ENCODE measurements at places on chromosomes 7 and 10.

DNA sequence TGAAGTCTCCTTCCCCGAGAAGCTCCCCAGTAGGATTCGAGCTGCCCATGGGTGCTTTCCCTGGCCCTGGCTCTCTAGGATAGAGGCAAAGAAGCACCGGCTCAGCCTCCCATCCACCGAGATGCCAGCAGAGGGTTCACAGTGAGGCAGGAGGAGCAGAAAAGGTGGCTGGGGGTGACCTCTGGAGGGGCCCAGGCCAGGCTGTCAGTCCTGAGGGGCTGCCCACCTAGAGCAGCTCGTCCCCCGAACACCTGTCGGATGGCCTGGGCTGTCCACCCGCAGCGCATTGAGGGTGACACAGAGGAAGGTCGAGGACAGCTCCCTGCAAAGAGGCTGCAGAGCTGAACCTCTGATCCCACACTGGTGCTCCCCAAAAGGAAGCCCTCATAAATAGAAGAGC lies 167.2 kb upstream of the PPP2R2D start:
- no peak for DNase-seq

- no peak for DNase-seq
These were observed 41.9 kb downstream of the ADAMTS14 start for GRCh38 chr10:70714245-70714644.

GRCh38 chr10:15168291-15168785 lies at the start of gene NMT2:
TSS of gene NMT2 (minus strand) at chr10:15168693. CDS start at chr10:15168612, 81 bp downstream.
- DNase-seq: no peak

- DNase-seq: no peak
These were observed 87.2 kb upstream of the PLPP4 start for GRCh38 chr10:120369856-120370276.

DNA sequence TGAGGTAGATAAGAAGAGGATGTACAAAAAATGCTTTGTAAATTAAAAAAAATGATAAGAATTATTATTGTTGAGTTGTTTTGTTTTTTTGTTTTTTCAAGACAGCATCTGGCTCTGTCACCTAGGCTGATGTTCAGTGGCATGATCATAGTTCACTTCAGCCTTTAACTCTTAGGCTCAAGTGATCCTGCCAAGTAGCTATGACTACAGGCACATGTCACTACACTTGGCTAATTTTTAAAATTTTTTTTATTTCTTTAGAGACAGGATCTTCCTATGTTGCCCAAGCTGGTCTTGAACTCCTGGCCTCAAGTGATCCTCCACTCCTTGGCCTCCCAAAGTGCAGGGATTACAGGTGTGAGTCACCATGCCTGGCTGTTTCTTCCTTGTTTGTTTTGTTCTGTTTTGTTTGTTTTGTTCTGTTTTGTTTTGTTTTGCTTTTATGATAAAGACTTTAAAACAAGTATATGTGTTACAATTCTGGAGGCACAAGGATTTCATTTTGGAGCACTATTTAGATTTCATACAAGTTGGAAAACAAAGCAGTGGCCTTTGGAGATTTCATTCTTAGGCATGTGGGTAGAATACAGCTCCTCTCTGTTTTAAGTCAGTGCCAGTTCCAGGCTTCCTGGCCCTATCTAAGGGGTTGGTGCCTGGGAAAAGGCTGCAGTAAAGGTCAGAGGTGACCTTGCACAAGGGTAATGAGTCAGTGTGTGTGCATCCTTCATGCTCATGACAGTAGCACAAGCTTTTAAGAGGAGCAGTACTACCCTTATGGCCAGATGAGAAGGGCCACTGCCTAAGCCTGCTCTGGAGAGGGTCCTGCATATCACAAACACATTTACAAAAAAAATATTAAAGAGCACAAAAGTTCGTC lies 17.9 kb downstream of the FGFBP3 start:
- no peak for DNase-seq

DNA sequence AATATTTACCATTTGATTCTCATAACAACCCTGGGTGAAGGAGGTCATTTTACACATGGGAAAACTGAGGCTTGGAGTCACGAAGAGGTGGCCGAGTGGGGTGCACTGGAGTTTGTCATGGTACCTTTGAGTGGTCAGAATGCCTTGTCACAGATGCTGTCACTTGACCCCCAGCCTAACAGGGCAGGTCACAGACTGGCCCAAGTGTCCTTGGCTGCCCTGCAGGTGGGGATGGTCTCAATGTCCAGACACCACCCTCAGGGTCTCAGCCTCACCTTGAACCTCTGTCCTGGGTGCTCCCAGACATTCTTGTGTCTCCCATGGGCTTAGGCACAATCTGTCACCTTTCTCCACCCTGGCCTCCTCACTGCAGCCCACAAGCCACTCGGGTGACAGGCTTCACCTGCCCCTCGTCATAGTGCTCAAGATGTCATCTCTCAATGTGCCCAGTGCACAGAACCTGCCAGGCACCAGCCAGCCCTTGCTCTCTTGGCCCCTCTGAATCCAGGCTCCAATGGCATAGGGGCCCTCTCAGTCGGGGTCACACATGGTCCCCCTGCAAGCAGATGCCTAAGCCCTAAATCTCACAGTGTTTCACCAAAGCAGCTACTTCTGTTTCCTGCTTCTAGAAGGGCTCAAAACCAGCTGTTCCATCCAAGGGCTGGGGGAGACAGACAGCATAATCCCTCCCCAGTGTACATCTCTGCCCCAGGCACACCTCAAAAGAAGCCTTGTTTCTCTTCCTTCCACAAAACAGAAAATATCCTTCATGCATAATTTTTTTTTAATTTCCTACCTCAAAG lies 76.8 kb upstream of the NANOS1 start:
- no peak for DNase-seq

- DNase-seq: no peak
These were observed at the start of gene SGCE for GRCh38 chr7:94655848-94656657. TSS of gene SGCE (minus strand) at chr7:94656133. CDS start at chr7:94656098, 35 bp downstream.

- DNase-seq: no peak
These were observed 1.8 kb downstream of the GNG11 start for GRCh38 chr7:93923296-93923695.

- DNase-seq: no peak
These were observed 173.1 kb downstream of the ITGA8 start for GRCh38 chr10:15546606-15547005.

DNA sequence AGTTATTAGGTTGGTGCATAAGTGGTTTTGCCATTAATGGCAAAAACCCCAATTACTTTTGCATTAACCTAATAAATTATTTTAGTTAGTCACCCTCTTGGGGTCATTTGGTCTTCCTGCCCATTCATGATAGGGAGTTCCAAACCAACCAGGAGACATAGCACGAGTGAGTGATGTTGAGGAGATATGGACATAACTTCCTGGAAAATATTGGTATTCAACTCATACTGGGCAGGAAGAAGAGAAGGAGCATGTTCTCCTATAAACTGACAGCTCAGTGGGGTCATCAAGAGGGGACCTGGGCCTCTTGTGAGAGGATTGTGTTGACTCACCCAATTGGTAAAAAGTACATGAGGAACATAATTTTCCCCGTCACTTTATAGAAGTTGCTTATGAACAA lies 23.7 kb downstream of the SPAG6 start:
- DNase-seq: no peak

GRCh38 chr10:119165171-119166117 lies at the start of gene SFXN4:
TSS of gene SFXN4 (minus strand) at chr10:119165714. CDS start at chr10:119165647, 67 bp downstream.
- peak; percentile 72 for DNase-seq

DNA sequence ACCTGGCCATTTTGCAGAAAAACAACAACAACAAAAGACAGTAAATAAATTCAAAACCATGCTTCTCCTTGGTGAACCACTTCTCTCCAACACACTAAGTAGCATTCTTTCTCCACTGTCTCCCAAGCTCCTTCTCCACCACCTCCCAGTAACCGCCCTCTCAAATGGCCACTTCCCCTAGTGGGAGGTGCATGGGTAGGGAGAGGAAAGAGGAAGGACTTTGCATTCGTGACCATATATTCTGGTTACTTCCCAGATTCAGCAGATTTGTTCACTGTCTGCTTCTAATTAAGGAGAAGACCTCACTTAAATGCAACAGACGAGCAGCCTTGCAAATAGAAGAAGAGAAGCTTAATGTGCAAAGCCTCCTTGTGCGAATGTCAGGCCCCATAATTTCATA lies 166.8 kb downstream of the SORCS1 start:
- no peak for DNase-seq

- no peak for DNase-seq
These were observed 272.2 kb upstream of the YAE1 start for GRCh38 chr7:39294022-39294421.

- DNase-seq: no peak
These were observed 19.4 kb upstream of the FRAT2 start for GRCh38 chr10:97353945-97354344.

DNA sequence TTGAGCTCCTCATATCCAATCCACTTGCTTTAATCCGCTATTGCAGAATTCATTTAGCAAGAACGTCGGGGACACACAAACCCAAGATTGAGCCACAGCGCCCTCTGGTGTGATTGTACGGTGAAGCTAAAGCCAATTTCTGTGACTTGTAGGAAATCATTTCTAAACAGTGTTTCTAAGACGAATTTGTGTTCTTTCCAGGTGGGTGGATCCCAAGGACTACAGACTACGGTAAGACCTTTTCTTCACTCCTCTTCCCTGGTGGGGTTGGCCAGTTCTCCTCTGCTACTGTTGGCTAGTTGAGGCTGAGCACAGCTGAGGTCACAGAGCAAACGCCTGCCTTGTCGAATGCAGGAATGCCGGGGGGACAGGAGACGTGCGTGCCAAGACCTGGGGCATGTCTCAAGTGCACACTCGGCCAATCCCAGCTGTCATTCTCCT lies 5.2 kb downstream of the DMBT1 start:
- DNase-seq: peak; percentile 21

GRCh38 chr10:5343561-5343960 lies 21.2 kb upstream of the UCN3 start:
- DNase-seq: no peak

GRCh38 chr7:938546-939185 lies 15.8 kb downstream of the ADAP1 start:
- DNase-seq: no peak

- no peak for DNase-seq
These were observed 4.6 kb downstream of the WEE2 start for GRCh38 chr7:141712603-141713255.

DNA sequence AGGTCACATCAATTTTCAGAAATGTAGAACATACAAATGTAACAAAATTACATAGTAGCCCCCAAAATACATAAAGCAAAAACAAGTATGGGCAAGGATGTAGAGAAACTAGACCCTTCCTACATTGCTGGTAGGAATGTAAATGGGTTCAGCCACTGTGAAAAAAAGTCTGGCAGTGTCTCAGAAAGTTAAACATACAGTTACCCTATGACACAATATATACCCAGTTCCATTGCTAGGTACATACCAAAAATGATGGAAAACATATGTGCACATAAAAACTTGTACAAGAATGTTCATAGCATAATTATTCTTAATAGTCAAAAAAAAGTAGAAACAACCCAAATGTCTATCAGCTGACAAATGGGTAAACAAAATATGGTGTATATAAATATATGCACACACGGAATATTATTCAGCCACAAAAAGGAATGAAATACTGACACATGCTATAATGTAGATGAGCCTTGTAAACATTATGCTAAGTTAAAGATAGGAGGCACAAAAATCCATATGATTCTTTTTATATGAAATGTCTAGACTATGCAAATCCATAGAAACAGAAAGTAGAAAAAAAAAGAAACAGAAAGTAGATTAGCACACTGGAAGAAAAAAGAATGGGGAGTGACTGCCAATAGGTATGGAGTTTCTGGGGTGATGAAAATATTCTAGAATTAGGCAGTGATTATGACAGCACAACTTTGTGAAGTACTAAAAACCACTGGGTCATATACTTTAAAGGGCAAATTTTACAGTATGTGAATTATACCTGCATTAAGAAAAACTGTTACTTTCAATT lies 13.5 kb downstream of the HERPUD2 start:
- DNase-seq: no peak

GRCh38 chr7:144588559-144589051 lies 185.1 kb upstream of the NOBOX start:
- no peak for DNase-seq

DNA sequence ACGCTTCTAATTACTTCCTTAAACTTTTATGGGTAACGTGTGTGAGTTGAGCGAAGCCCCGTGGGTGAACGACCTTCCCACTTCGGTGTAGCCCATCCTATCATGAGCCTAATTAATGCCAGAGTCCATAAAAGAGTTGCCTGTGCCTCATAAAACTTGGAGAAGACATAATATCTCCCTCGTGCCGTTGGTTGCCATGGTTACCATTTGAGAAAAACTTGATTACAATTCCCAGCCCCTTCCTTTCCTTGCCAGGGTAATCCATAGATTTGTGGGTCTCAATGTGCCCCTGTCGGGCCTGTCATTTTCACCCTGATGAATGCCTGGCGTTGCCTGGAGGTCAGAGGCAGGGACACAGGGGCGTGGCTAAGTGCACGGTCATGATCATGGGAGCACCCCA lies 127.1 kb downstream of the GLRX3 start:
- no peak for DNase-seq

GRCh38 chr10:69573056-69573806 lies at the start of gene NEUROG3:
TSS of gene NEUROG3 (minus strand) at chr10:69573422. CDS start at chr10:69573043, 379 bp downstream.
- DNase-seq: no peak

DNA sequence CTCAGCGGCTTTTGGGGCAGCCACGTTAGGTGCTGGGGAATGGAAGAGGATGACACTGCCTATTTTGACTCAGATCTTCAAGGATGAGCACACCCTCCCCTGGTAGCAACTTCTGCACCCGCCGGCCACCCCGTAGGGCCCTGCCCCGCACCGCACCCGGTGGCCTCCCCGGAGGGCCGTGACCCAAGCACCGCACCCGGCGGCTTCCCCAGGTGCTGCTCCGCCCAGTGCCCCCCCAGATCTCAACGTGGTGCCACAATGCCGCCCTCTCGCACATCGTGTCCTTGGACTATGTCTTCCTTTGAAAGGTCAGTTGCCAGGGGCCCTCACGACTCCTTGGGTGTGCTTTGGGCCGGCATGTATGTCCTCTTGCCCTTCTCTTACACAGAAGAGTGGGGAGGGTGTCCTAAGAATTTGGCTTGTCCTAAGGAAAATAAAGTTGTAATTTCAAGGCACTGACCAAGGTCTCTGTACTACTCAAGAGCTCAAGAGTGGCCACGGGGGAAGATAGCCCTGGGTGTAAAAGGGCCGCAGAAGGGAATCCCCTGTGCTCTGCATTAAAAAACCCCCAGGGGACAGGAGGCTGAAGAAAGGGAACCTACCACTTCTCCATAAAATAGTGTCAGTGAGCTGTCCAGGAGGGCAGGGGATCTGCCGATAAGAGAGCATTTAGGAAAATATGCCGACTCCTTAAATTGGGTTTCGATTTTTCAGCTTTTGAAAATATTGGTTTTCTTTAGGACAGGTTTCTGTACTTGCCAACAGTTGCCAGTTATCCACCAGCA lies 1.6 kb upstream of the LANCL2 start:
- DNase-seq: no peak

DNA sequence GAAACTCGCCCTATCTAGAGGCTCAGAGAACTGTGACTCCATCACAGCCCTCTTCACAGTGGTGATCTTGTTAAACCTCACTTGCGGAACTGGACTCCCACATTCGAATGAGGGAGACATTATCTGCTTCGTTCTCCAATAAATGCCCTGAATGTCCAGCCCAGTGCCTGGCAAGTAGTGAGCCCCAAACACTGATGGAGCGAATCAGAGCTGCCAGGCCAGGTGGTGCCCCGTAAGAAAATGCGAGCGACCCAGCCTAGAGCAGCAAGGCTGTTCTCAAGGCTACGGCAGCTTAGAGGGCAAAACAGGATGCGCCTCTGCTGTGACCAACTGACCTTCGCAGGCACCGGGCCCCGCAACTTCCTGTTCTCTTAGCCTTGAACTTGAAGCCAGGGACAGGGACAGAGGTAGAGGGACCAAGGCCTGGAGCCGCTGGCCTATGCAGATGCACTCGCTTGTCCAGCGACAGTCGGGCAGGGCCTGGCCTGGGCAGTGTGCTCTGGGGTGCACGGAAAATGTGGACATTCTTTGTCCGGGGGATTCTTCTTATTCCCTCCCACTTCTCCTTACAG lies 217.6 kb downstream of the TCERG1L start:
- no peak for DNase-seq

- no peak for DNase-seq
These were observed 20.4 kb upstream of the MACC1 start for GRCh38 chr7:20237464-20238193.
